ENCODE measurements at places on chromosomes 6 and 20. TPM values are rescaled to one million over a fixed set of nuclear protein-coding genes. Genes with fewer than 3 reads are reported as not detected.

SMIM26 gene
- polyA plus RNA-seq, result 96.1 TPM

MYLK2 gene
- 0.67 TPM for polyA plus RNA-seq

LINC00237 gene
- not detected for polyA plus RNA-seq

RIPPLY2 gene
- not detected for polyA plus RNA-seq

THEMIS gene
- polyA plus RNA-seq, result not detected

HSPA1A gene
- polyA plus RNA-seq, result 93.4 TPM

FAM83D gene
- polyA plus RNA-seq, result 14.6 TPM

OOEP gene
- polyA plus RNA-seq, result not detected

SIGLEC1 gene
- polyA plus RNA-seq, result 1.3 TPM

TBXT gene
- 0.04 TPM for polyA plus RNA-seq

PSORS1C2 gene
- polyA plus RNA-seq, result not detected

CLPSL2 gene
- polyA plus RNA-seq, result 0.40 TPM

ITPA gene
- polyA plus RNA-seq, result 46.1 TPM

CYP24A1 gene
- polyA plus RNA-seq, result 3.5 TPM

MAP3K4 gene
- 38.1 TPM for polyA plus RNA-seq

TFAP2C gene
- polyA plus RNA-seq, result 0.93 TPM

NNAT gene
- 95.1 TPM for polyA plus RNA-seq

SNAP91 gene
- 0.70 TPM for polyA plus RNA-seq

RAET1G gene
- 1.8 TPM for polyA plus RNA-seq

BPI gene
- 1.4 TPM for polyA plus RNA-seq

PRR18 gene
- polyA plus RNA-seq, result 0.26 TPM

TFAP2A gene
- polyA plus RNA-seq, result 33.9 TPM

ELOVL2 gene
- polyA plus RNA-seq, result 8.2 TPM

GABBR1 gene
- 57.5 TPM for polyA plus RNA-seq

CD93 gene
- polyA plus RNA-seq, result 42.6 TPM

SLC26A8 gene
- 0.12 TPM for polyA plus RNA-seq

TCF15 gene
- 1.2 TPM for polyA plus RNA-seq

C4A gene
- 23.7 TPM for polyA plus RNA-seq

TBX18 gene
- polyA plus RNA-seq, result 11.4 TPM

NOX3 gene
- 2.2 TPM for polyA plus RNA-seq

LBP gene
- 0.04 TPM for polyA plus RNA-seq

L3MBTL1 gene
- 18.7 TPM for polyA plus RNA-seq

EDN3 gene
- 6.0 TPM for polyA plus RNA-seq

CCN6 gene
- polyA plus RNA-seq, result 3.6 TPM

OPRL1 gene
- polyA plus RNA-seq, result 0.80 TPM

OR2J3 gene
- polyA plus RNA-seq, result not detected

All from right renal pelvis (tissue), 4 donors.